Stimulated activated CD4-positive, alpha-beta T cell treated with anti-CD3 and anti-CD28 coated beads, TNF-alpha, amount 100 ng/mL, for 1 hour (primary cell): ENCODE measurements at places on chromosomes 5 and 9.

GRCh38 chr9:121607434-121608167 lies 43.8 kb upstream of the DAB2IP start:
- no peak for DNase-seq

DNA sequence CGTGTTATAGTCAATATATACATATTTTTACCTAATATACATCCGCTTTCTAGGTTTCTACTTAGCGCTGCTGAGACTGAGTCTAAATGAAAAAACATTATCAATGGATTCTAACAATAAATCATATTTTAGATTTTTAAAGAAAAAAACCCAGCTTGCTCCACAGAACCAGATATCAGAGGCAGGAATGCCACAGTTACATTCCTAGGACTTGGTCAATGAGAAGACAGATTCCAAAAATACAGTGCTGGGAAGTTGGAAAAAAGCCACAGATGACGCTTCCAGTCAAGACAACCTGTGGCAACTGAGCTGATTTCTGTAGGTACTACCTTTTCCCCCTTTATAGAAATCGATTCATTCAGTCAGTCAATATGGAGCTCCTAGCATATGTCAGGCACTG lies 577 bp upstream of the CCDC112 start:
- DNase-seq: no peak

GRCh38 chr5:107263387-107264018 lies 407.2 kb downstream of the EFNA5 start:
- DNase-seq: no peak

- DNase-seq: no peak
These were observed 8.6 kb downstream of the PCA3 start for GRCh38 chr9:76772686-76773445.

DNA sequence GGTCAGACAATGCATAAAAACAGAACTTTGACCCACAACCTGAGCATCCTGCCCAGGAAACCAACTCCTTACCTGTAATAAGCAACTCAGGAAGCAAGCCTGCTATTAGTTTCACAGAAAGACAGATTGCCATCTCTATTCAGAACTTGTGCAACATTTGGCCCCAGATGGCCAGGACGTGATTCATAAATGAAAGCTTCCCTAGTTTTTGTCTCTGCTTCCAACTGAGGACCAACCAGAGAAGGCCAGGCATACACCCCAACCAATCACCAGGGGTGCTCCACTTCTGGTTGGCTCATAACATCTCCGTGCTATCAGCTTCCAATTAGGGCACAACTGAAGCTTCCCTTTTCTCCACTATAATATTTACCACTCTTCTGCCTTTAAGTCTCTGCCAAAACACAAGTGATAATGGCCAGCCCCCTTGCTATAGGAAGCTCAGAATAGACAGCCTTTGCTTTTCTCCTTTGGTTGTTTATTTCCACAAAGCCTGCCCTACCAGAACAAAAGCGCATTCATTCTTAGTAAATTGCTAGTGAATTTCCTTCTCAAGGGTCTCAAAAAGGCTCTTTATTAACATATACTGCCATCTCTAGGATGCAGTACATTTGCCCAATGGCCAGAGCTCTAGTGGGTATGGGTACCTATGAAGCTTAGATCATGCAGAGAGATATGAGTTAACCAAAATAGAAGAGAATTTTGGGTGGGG lies 289.7 kb upstream of the DAP start:
- no peak for DNase-seq

GRCh38 chr9:111029260-111029659 lies 9.0 kb downstream of the LPAR1 start:
- DNase-seq: no peak

- DNase-seq: no peak
These were observed 1.3 kb upstream of the TMEM210 start for GRCh38 chr9:137172901-137173795.

DNA sequence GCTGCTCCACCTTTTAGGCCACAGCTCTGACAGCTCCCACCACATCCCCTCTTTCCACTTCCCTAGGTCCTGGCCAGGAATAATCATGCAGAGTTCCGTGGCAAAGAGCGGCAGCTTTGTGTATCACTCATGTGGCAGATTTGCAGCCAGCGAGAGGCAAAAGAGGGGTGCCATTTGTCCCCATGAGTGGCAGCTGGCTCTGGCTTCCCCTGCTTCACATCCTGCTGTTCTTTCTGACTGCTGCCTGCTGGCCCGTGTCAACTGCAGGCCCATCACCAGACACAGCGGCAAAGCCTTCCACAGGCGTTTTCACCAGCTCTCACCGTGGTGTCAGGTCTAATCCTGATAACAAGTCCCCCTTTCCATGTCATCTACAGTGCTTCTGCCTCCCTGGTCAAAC lies 430.6 kb upstream of the DAP start:
- DNase-seq: no peak
